SJCRH30 (cell line): ENCODE measurements at places on chromosomes 1 and 21. TPM values are rescaled to one million over a fixed set of nuclear protein-coding genes. Genes with fewer than 3 reads are reported as not detected.

- no peak for DNase-seq
- no peak overlapping the region for H3K27ac ChIP-seq
- no peaks in the 10 kb centered on the region for H3K36me3 ChIP-seq
- H3K4me3 ChIP-seq: no peak overlapping the region
Measured at GRCh38 chr1:31614414-31615005, 3.0 kb upstream of the HCRTR1 start.

GRCh38 chr1:55146781-55147180 is 68.4 kb downstream of the USP24 start:
- no peak overlapping the region for H3K4me3 ChIP-seq
- H3K4me1 ChIP-seq: no peaks in the 10 kb centered on the region
- H3K27me3 ChIP-seq: no peaks in the 10 kb centered on the region
- H3K36me3 ChIP-seq: peaks cover 59% of the 10 kb centered on the region
- H3K27ac ChIP-seq: no peak overlapping the region
- peak; percentile 38 for DNase-seq

DNA sequence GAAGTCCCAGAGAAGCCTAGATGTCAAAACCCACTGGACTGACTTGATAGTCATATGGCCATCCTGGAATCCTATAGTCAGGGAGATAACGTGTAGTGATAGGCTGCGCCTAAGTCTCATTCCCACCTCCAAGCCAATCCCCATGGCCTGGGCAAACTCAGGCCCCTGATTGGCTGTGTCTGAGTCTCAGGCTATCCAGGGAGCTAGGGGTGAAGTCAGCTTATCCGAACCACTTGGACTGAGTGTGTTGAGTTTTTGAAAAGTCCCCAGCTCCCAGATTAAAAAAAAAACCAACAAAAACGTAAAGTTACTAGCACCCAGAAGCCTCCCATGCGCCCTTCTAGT is 51.6 kb downstream of the PIK3CD start:
- DNase-seq: no peak
- peaks cover 12% of the 10 kb centered on the region for H3K4me1 ChIP-seq
- H3K4me3 ChIP-seq: no peak overlapping the region
- H3K27me3 ChIP-seq: no peaks in the 10 kb centered on the region
- H3K36me3 ChIP-seq: no peaks in the 10 kb centered on the region

The FMN2 gene
- not detected in 2 replicates for total RNA-seq

The B4GALT2 gene
- total RNA-seq: 65.9 and 67.4 TPM in 2 replicates
